ENCODE measurements at places on chromosomes 4 and X.
A peak's percentile ranks its signal among the peaks of the same experiment; 100 is the strongest.

DNA sequence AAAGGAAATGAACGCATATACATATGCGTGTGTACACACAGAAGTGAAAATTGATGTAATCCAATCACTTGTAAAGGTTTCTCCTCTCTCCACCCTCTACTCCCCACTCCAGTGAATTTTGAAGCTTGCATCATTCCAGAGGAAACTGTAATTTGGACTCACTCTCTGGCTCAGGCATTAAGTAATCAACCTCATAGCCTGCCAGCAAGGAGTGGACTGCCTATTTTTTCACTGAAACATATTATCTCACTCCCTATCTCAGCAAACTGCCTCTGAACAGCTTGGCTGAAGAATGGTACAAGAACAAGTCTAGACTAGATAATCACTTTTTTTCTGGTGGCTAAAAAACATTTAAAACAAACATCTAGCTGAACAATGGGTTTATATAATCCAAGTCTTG is 124.2 kb downstream of the C4orf51 start:
- DNase-seq, result no peak

GRCh38 chrX:132955690-132956089 is 2.7 kb downstream of the HS6ST2 start:
- DNase-seq, result no peak

DNA sequence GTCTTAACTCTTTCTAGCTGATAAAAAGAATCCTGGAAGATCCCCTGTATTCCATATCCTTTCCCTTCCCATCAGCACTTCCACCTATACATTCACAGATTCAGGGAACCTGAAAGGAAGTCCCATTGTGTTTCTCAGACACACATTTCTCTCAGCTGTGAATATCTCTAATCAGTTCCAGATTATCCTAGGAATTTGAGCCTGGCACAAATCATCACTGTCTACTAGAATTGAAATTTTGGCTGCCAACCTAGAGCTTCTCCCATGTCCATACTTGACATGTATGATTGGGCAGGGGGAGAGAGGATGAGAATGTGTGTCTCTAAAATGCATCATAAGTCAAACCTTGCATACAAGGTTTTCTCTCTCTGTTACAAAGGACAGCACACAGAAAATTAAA is 53.1 kb downstream of the NDST3 start:
- no peak for DNase-seq

GRCh38 chrX:22389556-22390179 is 117.0 kb downstream of the CBLL2 start:
- DNase-seq, result no peak

GRCh38 chr4:176343286-176343685 is 23.5 kb downstream of the SPCS3 start:
- no peak for DNase-seq

DNA sequence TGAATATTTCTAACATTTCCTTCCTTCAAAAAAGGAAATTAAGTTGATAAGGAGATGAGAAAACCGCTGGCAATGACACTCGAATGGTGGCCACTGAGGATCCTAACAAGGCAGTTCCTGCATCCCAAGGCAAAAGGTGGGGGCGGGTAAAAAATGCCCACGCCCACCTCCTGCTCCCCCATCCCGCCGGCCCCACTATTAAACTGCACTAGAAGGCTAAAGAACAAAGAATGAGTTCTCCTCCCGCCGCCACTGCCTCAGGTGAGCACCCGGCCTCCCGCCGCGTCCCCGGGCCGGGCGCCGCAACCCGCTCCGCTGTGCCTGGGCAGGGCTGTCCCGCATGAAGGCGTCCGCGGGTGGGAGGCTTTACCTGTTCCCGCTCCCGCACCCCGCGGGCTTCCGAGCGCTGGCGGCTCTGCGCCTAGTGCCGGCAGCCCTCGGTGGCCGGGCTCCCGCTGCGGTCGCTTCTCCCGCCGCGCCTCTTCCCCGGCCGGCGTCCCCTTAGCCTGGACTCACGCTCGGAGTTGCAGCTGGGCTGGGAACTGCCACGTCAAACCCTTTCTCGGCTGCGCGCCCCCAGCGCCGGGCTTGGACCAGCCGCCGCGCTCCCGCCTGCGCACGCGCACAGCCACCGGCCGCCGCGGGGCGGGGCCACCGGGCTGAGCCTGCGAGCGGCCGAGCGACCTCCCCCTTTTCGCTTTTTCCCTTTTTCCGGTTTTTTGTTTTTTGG is at the start of gene SEC24D:
SEC24D (minus strand) TSS at position 556 of the 730 bp plus-strand sequence. CDS start 2,430 bp downstream, outside the sequence.
- peak; percentile 52 for DNase-seq

DNA sequence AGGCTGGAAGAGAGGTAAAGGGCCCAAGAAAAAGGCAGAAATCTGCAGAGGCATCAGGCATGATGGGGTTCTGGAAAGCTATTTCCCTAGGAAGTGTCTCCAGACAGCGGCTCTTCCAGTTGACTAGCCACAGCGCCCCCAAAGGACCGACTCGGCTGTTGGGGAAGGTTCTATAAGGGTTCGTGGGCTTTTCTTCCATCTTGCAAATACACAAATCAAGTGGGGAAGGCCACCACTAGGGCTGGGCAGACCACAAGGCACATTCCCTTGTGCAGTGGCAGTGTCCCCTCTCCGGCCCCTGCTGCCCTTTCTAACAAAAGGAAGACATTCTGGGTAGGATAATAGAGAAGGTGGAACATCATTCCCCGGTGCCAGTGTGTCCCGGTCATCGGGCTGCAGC is 18.2 kb downstream of the BCOR start:
- DNase-seq, result no peak
